Thoracic aorta (tissue), 2 donors: ENCODE measurements at places on chromosomes 2 and 18.

GRCh38 chr2:2799151-2799697 lies 468.1 kb upstream of the MYT1L start:
- no peak for DNase-seq

DNA sequence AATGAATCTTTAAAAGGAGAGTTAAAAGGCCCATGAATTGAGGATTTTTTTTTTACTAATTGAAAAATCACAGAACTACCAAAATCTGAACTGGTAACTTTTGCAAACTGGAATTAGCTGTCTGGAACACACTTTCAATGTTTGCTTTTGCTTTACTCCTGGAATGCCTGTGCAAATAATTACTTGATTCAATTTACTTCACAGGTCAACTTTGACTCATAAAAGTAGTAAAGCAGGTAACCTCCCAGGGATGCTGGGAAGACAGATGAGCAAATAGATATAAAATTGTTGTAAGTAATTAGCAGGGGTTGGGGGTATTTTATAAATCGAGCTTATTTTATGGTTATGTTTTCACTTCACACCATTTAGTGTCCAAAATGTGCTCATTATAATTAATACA lies 398.3 kb upstream of the HNRNPA3 start:
- DNase-seq: no peak

DNA sequence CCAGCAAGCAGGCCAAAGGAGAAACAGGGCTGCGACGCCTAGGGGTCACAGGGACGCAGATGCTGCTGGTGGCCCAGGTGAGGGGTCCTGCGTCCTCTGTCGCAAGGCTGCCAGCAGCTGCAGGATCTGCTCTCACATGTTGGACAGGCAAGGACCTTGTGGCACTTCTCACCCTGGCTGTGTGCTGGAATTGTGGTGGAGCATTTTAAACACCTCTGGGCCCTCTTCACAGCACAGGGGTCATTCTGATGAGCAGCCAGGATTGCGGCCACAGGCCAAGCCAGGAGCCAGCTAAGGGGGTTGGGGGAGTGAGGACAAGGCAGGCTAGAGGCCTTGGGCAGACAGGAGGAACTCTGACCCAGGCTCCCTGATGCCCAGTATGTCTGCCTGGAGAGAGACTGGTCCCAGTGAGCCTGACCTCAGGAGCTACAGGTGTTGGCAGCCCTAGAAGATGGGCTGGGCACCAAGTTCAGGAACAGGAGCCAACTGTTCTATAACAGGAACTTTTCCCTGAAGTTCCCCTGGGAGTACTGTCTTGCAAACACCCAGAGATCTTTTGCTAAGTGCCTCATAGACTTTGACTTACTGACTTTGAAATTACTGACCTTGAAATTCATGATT lies 40.2 kb downstream of the EFR3B start:
- DNase-seq: no peak

GRCh38 chr2:231556981-231557380 lies 26.7 kb upstream of the NMUR1 start:
- no peak for DNase-seq

DNA sequence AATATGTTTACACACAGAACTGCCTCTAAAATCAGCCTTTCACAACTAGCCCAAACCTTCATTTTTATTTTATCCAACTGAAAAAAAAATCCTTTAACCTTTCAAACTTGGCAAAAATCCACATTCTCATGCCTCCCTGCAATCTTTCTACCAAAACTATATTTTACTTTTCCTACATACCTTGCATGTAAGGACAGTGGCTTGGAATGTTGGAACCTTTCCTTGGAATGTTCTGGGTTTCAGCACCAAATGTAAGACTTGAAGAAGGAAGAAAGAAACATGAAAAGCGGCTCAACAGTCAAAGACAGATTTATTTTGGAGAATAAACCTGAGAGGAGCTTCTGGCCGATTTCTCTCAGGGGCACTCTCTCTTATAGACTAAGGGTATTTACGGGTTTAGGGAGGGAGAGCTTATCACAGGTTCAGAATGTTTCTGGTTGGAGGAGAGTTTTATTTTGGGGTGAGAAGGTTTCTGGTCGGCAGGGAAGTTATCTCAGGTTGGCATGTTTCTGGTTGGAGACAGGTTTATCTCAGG lies 79.7 kb downstream of the RRM2 start:
- DNase-seq: no peak

GRCh38 chr2:240383871-240384700 lies 51.4 kb upstream of the GPC1 start:
- no peak for DNase-seq

DNA sequence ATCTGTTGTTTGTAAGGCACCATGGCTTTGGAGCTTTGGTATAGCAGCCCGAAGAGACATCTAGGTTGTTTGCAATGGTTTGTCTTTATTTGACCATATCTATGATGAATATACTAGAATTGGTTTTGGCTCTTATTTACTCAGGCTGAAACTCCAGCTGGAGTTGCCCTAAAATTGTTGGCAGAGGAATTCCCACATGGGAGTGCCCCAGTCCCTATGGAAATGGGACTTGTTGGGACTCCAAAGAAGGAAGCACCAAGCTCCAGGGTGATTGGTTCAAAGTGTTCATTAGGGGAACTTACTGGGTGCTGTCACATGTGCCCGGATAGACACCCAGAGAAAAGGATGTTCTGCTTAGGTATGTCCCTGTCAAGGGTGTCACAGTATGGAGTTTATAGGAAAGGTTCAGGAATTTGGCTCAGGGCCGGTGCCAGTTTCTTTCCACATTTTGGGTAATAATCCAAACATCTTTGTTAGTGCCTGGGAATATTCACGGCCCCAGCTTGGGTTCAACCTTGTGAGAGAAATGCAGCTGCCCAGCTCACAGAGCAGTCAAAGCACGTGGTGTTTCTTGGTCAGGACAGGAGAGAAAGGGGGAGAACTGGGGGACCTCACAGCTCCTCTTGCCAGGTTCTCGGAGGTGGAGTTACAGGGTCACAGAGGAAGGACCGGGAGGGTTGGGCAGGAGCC lies 123.5 kb upstream of the ZSWIM2 start:
- DNase-seq: no peak

- no peak for DNase-seq
Observed at GRCh38 chr2:240328526-240328925, 106.9 kb upstream of the GPC1 start.

DNA sequence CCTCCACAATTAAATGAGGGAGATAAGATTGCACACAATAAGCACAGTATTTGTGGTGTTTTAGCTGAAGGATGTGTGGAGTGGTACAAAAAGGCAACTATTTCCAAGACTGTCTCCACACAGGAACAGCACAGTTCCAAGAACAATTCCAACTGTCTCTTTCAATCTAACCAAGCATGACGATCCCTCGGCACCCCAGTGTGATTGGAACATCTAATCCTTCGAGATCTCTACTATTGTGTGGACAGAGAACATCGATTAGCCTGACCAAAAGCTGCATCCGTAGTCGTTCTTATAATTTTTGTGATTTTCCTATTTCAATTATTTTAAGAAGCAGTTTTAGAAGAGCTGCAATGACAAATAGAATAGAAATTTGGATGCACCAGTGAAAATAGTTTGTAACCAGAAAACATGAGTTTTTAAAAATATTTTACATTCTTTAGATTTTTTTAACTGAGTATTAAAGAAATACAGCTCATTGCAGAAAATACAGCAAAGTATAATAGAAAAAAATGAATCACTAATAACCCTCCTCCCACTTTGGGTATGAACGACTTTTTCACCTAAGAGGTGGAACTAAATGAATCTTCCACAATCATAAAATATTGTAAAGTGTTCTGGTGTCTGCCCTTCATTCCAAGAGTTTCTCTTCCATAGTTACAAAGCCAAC lies 76.4 kb upstream of the CABLES1 start:
- no peak for DNase-seq

- no peak for DNase-seq
Observed at GRCh38 chr2:112160283-112161250, 22.4 kb downstream of the FBLN7 start.

- no peak for DNase-seq
Observed at GRCh38 chr18:56202678-56203077, 435.7 kb downstream of the TXNL1 start.

- no peak for DNase-seq
Observed at GRCh38 chr2:205495819-205496218, 186.5 kb upstream of the NRP2 start.

GRCh38 chr2:20136149-20136548 lies 84.7 kb upstream of the LAPTM4A start:
- no peak for DNase-seq

GRCh38 chr2:55114597-55114996 lies 64.3 kb upstream of the RTN4 start:
- DNase-seq: no peak

DNA sequence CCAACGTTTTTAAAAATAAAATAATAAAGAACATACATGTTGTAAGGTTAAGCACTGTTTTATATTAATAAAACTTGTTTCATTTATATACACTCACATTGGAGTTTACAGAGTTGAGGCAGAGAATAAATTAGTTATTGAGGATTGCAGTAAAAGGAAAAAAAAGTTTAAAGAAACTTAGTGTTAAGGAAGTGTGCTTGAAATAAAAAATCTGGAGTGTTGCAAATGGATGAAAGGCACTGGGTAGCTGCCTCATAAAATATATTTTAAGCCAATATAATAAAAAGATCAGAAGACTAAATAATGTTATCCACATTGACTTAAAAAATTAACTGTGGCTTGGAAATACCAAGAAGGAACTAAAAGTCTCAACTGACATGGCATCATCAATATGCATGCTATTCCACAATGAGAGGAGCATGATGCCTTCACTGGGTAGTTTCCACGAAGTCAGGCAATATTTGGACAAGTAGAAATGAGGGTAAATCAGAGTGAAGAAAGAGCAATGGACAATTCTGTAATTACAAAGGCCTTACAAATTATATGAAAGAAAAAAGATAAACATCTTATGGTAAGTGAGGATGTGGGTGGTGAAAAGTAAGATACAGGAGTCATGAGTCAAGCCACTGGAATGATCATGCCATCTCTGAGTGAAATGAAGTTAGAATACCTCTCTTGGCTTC lies 2.5 kb downstream of the GALNT3 start:
- DNase-seq: no peak

- DNase-seq: no peak
Observed at GRCh38 chr2:152453129-152453911, 118.3 kb downstream of the FMNL2 start.

- DNase-seq: no peak
Observed at GRCh38 chr2:171346723-171347557, 86.8 kb downstream of the METTL8 start.

DNA sequence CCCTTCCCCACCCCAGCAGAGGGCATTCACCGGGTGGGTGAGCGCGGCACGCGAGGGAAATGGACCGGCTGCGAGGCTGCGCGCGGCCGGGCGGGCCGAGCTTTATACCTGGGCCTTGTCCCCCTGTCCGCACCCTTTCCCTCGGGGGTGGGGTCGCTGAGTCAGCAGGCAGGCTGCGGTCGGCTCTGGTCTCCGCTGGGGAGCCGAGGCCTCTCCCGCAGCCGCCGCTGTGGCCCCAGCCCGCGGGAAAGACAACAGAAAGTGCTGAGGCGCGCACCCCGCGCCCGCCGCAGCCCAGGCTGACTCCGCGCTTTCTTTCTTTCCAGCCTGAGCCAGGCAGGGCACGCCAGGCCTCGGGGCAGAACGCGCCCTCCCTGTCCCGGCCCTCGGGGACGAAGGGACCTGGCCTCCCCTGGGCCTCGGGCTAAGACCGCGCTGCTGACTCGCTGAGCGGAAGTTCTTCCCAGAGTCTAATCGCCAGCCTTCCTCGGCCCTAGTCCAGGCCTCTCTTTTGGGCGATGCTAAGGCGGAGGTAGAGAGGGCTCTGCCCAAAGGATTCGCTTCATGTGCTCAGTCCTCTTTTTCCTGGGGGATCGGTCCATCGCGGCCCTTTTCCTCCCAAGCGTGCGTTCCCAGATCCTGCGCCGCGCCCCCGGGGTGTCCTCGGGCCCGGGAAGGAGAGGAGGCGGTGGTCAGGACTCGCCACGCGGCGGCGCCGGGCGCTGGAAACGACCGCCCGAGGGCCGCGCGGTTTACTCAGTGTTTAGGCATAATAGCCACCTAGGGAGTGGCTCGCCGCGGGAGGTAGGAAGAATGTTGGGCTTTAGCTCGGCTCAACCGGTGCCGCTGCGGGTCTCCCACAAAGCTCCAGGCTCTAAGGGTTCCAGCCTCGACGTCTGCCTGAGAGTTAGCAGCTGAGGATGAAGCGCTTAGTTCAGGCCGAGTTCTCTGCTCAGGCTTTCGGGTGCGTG lies at the start of gene CRYBA2:
CRYBA2 (minus strand) TSS at position 78 of the 971 bp plus-strand sequence. CDS start 246 bp downstream, outside the sequence.
- DNase-seq: no peak

DNA sequence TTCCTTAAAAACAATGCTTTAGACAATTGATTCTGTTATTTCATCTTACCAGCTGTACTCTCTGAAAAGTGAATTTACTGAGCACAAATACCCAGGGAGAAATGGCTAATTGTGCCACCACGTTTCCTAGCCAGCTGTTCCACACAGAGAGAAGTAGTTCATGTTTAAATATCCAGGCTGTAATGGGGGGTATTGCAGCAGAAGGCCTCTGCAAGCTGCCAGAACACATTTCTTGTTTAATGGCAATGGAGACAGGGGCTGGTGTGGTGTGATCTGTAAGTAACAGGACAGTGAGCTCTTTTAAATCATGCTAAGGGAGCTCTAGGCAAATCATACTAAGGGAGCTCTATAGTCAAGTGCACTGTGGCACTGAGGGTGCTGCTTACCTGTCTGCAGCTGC lies 809.2 kb downstream of the CNTNAP5 start:
- no peak for DNase-seq

DNA sequence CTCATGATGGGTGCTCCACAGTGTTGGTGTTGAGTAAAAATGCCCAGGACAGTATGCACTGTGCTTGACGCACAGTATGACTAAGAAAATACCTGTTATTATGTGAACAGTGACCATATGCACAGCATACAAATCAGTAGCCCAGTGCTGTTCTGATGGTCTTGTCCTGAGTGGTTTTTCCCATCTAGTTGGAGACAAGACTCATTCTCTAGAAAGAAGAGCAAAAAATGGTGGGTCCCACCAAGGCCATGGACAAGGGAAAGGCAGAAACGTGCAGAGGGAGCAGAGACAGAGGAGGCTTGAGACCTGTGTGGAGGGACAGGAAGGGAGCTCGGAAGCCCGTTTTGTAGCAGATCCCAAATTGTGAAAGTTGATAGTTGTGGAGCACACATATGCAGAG lies 987 bp upstream of the SMIM21 start:
- no peak for DNase-seq

DNA sequence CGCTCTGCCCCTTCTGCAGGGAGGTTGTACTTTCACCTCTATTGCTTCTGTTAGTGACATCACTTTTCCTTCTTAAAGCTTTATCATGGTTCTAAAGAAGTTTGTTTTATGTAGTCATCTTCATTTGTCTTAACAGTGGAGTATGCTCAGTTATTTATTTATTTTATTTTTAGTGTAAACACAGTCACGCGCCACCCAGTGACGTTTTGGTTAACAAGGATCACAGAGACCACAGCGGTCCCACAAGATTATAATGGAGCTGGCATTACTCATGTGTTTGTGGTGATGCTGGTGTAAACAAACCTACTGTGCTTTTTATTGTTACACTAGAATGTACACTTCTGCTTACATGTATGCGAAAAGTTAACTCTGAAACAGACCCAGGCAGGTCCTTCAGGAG lies 89.9 kb downstream of the SOX11 start:
- no peak for DNase-seq

GRCh38 chr18:48342581-48342980 lies 66.6 kb downstream of the ZBTB7C start:
- no peak for DNase-seq
